ENCODE measurements at places on chromosomes 4 and X.

DNA sequence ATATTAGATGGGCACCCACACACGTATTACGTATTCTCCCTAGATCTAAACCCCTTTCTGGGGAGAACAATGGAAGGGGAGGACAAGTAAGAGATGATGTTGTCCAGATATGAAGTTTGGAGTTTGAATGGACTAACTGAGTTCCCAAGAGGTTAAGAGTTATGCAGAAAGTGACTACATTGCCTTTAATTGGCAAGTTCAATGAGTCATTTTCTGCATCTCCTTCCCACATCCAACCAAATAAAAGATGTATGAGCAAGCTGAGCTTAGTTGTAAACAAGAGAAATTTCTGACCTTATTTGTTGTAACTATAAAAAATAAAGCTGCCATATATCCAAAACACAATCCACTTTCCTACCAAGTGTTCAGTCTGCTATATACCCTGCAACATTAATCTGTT is 50.5 kb downstream of the TIGD2 start:
- no peak for DNase-seq

GRCh38 chr4:24470666-24471485 is 113.5 kb downstream of the DHX15 start:
- DNase-seq = peak; percentile 35

DNA sequence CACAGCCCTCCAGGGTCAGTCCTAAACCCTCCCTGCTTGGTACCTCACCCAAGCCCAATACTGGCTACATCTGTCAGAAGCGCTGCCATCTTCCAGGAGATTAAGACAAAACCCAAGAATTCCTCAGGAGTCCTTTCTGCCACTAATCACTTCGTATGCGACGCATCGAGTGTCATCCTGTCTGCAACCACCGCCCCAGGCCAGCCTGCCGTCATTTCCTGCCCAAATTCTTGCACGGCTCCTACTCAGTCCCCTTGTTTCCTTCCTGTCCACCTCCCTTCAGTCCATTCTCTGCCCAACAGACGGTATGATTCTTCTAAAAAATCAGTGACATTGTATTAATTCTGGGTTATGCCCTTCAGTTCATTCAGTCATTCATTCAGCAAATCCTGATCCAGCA is 113.6 kb downstream of the NFKB1 start:
- no peak for DNase-seq

- DNase-seq = no peak
Observed at GRCh38 chr4:152803541-152803940, 23.8 kb downstream of the ARFIP1 start.

DNA sequence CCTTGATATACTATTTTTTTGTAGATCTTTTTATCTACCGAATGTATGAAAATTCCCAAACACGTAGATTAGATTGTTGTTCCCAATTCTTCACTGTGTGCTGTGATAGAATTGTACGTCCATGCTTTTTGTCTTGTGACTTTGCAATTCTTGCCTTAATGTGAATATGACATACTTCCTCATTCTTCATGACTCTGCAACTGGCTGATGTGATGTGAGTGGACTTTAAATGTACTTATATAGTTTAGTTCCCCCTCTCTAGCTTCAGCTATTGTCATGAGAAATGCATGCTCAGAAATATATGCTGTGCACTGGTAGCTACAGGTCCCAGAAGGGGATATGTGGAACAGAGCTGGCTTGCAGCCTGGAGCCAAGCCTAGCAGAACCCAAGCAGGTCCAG is 89.4 kb downstream of the FTHL17 start:
- no peak for DNase-seq

DNA sequence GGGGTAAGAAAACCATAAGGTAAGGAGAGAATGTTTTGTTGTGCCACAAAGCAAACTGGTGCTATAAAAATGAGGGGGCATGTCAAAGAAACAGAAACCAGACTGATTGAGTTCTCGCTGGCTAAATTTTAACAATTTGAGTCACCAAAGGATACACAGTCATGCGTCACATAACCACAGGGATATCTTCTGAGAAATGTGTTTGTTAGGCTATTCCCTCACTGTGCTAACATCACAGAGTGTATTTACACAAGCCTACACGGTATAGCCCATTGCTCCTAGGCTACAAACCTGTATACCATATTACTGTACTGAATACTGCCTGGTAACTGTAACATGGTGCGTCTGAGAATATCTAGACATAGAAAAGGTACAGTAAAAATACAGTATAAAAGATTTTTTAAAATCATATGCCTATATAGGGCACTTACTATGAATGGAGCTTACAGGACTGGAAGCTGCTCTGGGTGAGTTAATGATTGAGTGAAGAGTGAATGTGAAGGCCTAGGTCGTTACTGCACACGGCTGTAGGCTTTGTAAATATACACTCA is 50.1 kb downstream of the FBXW7 start:
- peak; percentile 83 for DNase-seq

- DNase-seq = no peak
Observed at GRCh38 chr4:79920163-79920853, 152.7 kb downstream of the ANTXR2 start.

- DNase-seq = peak; percentile 1
Observed at GRCh38 chr4:131054489-131055019, 1958.6 kb downstream of the C4orf33 start.

GRCh38 chrX:31268359-31268758 is 196.5 kb upstream of the FTHL17 start:
- DNase-seq = no peak

GRCh38 chr4:83574247-83574646 is 38.3 kb downstream of the GPAT3 start:
- no peak for DNase-seq

DNA sequence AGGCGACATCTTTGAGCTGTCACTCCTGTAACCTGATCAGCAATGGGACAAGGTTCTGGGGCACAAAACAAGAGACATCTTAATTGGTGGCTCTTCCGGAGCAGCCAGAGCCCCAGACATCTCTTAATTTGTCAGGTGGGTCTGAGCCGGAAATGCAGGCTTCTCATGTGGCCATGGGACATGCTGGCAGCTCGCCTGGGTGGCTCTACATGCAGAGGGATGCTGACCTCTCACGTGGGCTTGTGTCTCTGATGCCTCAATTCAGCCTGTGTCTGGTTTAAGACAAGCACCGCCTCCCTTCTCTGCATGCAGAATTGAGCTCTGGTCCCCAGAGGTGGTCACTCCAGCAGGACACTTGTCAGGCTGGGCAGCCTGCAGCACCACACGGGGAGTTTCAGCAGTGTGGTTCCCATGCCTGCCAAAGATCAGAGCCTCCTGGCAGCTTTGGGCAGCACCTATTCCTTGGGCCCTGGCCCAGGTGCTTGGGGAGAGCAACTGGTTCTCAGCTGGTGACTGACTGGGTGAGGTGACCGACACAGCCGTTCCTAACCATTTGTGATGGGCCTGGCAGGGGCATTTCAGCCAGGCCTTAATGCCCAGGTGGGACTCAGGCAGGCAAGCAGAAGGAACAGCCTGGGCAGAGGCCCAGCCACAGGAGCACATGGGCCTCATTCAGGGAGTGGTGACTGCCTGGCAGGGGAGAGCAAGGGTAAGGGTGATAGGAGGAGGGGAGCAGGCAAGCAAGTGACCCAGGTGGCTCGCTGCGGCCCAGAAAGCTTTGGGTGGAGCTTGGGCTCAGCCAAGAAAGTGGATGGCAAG is 53.4 kb downstream of the HMX1 start:
- DNase-seq = no peak

- DNase-seq = no peak
Observed at GRCh38 chr4:17510582-17510981, 1.3 kb downstream of the QDPR start.

DNA sequence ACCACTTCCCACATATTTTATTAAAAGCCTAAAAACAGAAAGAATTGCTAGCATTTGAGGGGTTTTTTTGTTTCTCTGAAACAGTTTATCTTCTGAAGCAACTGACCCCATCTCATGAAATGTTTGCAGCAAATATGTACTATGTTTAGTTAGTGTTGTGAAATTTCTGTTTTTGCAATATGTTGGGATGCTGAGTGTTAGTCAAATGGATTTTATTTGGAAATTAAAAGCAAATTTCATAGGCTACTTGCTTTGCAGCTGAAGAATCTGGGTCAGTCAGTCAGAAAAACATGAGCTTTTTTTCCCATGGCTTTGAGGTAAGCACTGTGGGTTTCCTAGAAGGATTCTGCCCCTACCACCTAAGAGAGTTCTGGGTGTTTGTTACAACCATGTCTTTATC is 184.9 kb upstream of the DKK2 start:
- no peak for DNase-seq

DNA sequence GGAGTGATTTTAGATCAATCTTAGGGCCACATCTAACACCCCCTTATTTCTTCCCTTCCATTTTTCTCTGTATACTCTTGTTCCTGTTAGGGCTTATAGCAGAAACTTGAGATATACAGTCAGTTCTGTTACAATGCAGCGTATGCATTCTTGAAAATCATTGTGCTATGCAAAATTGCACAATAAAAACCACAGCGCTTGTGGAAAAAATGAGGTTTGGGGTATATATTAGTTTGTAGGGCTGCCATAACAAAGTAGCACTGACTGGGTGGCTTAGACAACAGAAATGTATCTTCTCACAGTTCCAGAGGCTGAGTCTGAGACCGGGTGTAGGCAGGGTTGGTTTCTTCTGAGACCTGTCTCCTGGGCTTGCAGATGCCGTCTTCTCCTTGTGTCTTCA is 59.0 kb downstream of the WWC2 start:
- no peak for DNase-seq

GRCh38 chr4:145731028-145731427 is 51.1 kb downstream of the C4orf51 start:
- DNase-seq = no peak

GRCh38 chr4:81600520-81601357 is 129.0 kb upstream of the RASGEF1B start:
- DNase-seq = no peak
